Activated CD8-positive, alpha-beta memory T cell treated with anti-CD3 and anti-CD28 coated beads for 1 hour (primary cell): ENCODE measurements at places on chromosomes 7 and 10.

DNA sequence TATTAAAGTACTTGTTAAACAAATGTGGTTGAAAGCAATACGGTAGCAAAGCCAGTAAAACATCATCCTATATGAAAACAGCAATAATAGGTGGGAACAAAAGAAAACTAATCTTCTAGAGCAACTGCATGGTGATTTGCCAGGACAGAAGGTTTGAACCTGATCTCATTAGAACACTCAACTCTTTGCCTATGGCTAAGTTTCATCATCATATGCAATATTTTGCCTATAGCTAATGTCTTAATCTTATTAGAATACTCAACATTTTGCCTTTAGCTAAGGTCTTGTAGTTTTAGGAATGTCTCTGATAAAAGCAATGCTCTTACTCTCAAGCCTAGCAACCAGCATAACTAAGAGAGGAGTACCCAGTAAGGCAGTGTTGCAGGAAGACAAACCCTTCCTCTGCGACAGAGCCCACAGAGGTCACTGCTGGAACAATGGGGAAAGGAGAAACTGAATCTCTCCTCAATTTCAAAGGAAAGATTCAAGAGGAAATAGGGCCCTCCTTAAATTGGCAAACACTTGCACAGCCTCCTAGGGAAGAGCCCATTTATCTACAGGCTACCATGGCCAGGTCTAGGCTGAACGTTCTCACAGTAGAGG is 38.3 kb downstream of the CADPS2 start:
- no peak for DNase-seq

DNA sequence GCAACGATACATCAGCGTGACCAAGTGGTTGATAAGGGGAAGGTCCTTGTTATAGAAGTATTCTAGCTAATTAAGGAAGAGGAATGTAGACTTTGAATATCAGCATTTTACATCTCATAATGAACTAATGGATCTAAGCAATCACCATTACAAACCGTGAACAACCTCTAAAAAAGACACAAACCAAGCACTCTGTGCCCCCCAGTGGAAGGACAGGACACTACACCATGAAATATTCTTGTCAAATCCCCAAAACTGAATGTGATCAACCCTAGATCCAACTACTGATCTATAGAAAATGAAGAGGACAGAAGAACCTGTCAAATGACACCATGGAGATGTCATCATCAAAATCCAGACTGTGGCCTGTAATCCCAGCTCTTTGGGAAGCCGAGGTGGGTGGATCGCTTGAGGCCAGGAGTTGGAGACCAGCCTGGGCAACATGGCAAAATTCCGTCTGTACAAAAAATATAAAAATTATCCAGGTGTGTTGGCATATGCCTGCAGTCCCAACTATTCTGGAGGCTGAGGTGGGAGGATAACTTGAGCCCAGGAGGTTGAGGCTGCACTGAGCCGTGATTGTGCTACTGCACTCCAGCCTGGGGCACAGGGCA is 111.3 kb upstream of the CARD11 start:
- DNase-seq, result peak; percentile 25

DNA sequence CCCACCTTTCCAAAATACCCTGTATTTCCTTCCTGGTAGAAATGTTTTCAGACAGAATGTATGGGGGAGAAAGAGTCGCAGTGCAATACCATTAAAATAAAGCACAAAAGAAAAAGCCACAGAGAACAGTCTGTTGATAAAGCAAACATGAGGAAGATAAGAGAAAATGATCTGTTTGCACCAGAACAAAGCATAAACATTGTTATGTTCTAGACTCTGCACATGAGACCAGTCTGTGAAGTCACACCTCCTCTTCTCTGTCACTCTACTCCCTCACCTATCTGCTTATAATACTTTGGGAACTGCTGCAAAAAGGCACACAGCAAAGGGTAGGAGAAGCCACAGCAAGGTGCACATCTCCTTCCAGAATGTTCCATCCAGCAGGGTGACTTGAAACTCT is 67.2 kb upstream of the LRGUK start:
- DNase-seq, result no peak

- DNase-seq, result no peak
Measured at GRCh38 chr10:79310911-79311573, 36.2 kb upstream of the PPIF start.

- no peak for DNase-seq
Measured at GRCh38 chr10:102988404-102989314, 70.6 kb downstream of the CNNM2 start.

DNA sequence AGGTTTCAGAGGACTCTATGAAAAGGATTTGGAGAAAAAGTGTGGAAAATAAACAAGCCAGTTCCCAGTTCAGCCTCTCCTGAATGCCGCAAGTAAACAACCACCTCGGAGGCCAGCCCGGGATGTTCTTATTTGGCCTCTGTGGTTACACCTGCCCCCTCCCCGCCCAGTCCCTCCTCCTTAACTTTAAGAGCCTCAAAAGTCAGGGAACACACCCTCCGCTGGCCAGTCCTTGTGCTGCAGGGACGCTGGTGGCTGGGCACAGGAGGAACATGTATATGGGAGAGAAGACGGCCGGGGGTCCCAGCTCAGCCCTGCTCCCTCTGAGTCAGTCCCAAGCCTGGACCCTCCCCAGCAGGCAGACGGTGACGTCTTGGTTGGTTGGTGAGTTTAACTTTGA is 6.1 kb downstream of the CHST3 start:
- DNase-seq, result no peak

- no peak for DNase-seq
Measured at GRCh38 chr7:157925383-157925875, 588.6 kb downstream of the DNAJB6 start.

- DNase-seq, result no peak
Measured at GRCh38 chr10:133257489-133258065, 19.1 kb downstream of the ADAM8 start.

- no peak for DNase-seq
Measured at GRCh38 chr7:141114029-141114664, 40.3 kb downstream of the TMEM178B start.
